Neural cell (in vitro differentiated cells): ENCODE measurements at places on chromosomes 3 and 15. TPM values are rescaled to one million over a fixed set of nuclear protein-coding genes. Genes with fewer than 3 reads are reported as not detected.

CCR3 gene
- polyA plus RNA-seq, result not detected in 2 replicates

MAGEL2 gene
- 7.4 and 10.4 TPM in 2 replicates for polyA plus RNA-seq

LMAN1L gene
- 0.18 TPM in 1 of 2 replicates, not detected in the other for polyA plus RNA-seq

TOPAZ1 gene
- not detected in 2 replicates for polyA plus RNA-seq

CHRNA7 gene
- 3.1 and 5.0 TPM in 2 replicates for polyA plus RNA-seq

CCDC39 gene
- polyA plus RNA-seq, result 0.36 and 0.66 TPM in 2 replicates

TKT gene
- 194 and 246 TPM in 2 replicates for polyA plus RNA-seq

SLC2A2 gene
- polyA plus RNA-seq, result not detected in 2 replicates

HHATL gene
- polyA plus RNA-seq, result 0.60 TPM in 1 of 2 replicates, not detected in the other

PLA2G4D gene
- not detected in 2 replicates for polyA plus RNA-seq

DLEC1 gene
- 0.25 and 0.44 TPM in 2 replicates for polyA plus RNA-seq

PTPRG gene
- 31.3 and 33.1 TPM in 2 replicates for polyA plus RNA-seq

RBP2 gene
- polyA plus RNA-seq, result not detected in 2 replicates

PLS1 gene
- 0.31 and 0.74 TPM in 2 replicates for polyA plus RNA-seq

GOLGA8T gene
- not detected in 2 replicates for polyA plus RNA-seq

ILDR1 gene
- polyA plus RNA-seq, result not detected in 2 replicates

SLC35A5 gene
- polyA plus RNA-seq, result 79.0 and 100 TPM in 2 replicates

RASL12 gene
- polyA plus RNA-seq, result not detected in 2 replicates

SERPINI2 gene
- polyA plus RNA-seq, result 1.3 and 1.7 TPM in 2 replicates

CEMIP gene
- 0.04 and 0.06 TPM in 2 replicates for polyA plus RNA-seq
